ENCODE measurements at places on chromosomes 13 and 19.

DNA sequence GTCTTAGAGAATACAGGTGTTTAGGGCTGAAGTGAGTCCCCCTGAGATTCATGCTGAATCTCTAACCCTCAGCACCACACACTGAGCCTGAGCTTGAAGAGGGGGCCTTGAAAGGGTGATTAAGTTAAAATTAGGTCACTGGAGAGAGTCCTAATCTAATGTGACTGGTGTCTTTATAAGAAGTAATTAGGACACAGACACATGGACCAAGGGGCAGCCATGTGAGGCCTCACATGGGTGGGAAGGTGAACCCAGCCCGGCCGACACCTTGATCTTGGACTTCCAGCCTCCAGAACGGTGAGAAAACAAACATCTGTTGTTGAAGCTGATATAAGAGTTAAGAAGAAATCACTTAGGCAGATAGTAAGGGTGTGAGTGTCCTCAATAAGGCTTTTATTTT lies 7.1 kb upstream of the RAB20 start:
- DNase-seq: no peak

- no peak for DNase-seq
Measured at GRCh38 chr13:85261757-85262346, 537.4 kb downstream of the SLITRK6 start.

DNA sequence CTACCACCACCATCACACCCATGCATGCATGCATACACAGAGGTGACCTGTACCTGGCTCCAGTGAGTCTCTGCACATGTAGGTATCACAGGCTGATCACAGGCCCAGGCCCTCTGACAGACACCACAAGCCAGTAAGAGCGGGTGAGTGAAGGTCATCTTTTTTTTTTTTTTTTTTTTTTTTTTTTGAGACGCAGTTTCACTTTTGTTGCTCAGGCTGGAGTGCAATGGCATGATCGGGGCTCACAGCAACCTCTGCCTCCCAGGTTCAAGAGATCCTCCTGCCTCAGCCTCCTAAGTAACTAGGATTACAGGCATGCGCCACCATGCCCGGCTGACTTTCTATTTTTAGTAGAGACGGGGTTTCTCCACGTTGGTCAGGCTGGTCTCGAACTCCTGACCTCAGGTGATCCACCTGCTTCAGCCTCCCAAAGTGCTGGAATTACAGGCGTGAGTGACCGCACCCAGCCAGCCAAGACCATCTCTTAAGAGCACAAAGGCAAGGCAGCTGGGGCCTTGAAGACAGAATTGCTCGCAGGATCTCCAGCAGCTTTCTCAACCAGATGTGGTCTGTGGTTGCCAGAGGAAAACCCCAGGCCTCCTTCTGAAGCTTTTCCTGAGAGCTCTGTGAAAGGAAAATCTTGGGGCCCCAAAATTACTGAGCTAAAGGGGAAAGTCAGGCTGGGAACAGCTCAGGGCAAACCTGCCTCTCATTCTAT lies 3.2 kb upstream of the NKG7 start:
- no peak for DNase-seq

DNA sequence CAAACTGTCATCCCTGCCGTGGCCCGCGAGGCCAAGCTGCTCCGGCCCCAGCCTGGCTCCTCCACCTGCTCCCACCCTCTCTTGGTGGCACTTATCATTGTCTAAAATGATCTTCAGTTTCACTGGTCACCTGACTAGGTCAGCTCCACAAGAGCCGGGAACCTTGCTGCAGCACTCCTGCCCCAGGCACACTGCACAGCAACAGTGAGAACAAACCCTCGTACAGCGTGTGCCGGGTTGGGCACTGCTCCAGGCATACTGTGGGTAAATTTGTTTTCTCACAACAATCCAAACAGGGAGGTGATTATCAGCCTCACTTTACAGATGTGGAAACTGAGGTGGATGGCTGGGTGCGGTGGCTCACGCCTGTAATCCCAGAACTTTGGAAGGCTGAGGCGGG lies 8.9 kb downstream of the DEDD2 start:
- no peak for DNase-seq

- DNase-seq: no peak
Measured at GRCh38 chr19:49442354-49442753, 1.0 kb upstream of the SLC17A7 start.

- DNase-seq: peak; percentile 17
Measured at GRCh38 chr19:17998827-17999150, 9.2 kb upstream of the ARRDC2 start.

DNA sequence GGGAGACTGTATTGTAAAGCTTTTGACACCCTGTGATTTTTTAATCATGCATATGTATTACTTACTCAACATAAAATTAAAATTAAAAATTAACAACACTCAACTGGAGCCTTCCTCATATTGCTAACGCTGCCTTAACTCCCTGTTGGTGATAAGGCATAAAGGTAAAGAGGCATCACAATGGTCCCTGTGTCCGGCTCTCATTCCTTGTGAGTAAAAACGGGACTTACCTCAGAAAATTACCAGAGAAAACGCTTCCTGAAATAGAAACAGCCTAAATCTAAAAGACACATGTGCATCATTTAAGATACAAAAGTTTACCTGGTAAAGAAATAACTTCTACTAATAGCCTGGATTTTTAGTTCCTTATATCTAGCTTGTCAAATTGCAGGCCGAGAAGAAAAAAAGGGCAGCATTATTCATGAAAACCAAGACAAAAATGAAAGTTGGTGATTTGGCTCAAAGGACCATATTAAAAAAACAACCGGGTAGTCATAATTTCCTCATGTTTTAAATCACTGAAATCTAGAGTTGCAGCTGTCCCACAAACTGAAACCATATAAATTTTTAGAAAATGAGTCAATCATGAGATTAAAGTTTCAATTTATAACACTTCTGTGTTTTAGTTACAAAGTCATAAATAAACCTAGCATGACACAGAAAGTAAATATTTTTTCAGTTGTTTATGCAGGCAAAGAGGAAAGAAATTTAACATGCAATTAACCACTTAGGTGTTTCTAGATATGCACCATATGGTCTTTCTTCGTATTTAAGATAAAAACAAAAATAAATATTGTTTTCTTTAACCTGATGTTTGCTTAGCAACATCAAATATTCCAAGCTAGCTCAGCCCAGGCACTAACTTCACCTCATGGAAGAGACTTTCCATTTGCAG lies 94.7 kb downstream of the MIPEP start:
- no peak for DNase-seq

- no peak for DNase-seq
Measured at GRCh38 chr13:23470790-23471614, 37.5 kb upstream of the SACS start.

DNA sequence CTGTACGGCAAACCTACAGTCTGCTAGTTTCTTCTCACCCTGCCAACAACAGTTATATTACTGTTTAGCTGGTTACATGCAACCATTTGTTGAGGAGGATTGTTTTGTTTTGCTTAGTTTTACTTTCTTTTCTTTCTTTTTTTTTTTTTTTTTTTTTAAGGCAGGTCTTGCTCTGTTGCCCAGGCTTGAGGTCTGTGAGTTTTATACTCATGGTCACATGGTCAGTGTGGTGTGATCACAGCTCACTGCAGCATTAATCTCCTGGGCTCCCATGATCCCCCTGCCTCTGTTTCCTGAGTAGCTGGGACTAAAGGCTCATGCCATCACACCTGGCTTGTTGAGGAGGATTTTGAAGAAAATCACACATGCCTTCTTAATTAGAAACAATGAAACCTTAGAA lies 505.6 kb downstream of the GPC5 start:
- no peak for DNase-seq

Measured in hematopoietic multipotent progenitor cell treated with erythropoietin and hydrocortisone succinate and interleukin-3 and kit ligand, for 15 days (in vitro differentiated cells).